ENCODE measurements at places on chromosomes 11 and 22. TPM values are rescaled to one million over a fixed set of nuclear protein-coding genes. Genes with fewer than 3 reads are reported as not detected.

DNA sequence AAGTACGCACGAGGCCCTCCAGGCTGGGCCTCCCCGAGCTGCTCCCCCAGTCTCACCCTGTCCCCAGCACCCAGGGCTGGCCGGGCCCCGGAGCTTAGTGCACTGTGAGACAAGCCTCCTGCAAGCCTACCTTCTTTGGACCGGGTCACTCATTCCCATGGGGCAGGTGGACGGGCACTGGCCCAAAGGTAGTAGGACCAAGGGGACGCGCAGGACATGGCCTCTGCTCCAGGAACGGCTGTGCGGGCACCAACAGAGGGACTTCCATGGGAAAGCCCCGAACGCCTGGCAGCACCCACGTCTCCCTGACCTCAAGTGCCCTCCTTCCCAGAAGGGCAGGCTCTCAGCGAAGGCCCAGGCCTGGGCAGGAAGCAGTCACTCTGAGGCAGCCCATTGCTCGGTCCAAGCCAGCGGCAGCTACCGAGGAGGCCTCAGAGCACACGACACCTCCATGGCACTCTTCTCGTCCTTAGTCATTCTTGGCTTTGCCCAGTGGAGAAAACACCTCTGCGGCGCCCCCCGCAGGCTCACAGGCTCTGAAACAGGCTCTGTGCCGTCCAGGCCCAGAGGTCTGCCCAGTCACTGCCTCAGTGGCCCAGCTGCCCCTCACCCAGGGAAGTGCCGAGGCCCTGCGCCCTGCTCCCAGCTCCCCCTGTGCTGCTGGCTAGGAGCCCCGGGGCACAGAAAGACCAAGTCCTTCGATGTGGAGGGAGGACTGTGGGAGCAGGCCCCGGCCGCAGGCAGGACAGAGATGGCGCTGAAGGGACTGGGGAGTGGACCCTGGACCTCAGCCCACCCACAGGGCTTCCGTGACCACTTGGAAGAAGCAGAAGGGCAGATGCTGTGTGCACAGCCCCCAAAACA, 3.8 kb downstream of the MOB2 start:
- DNase-seq, result no peak

- DNase-seq, result no peak
These were observed 63.3 kb upstream of the LARGE1 start for GRCh38 chr22:33983558-33983957.

DNA sequence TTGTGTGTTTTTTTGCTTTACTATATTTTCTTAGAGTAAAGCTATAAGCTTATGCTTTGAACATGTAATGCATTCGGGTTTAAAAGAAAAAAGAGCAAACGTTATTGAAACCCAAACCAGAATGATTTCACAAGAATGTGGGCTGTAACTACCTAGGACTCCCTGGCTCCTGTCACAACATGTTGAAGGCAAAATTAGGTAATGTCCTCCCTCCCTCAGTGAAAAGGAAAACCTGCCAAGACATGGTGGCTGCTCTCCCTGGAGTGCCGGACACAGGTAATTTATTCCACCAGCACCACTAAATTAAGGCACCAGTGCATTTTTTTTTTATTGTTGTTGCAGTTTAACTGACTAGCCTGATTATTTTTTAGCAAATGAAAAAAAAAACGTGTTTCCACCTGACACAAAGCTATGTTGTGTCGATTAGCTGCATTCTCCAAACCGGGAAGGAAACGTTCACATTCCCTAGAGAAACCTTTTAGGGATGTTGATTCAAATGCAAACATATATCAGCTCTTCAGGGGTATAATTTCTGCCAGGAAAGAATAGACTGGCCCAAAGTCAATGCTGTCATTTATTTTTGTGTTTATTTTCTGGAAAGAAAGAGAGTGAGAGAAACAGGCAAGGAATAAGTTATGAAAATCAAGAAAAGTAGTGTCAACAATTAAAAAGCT, 134.6 kb downstream of the CCDC34 start:
- no peak for DNase-seq

Gene LINC01488
- polyA plus RNA-seq, result 0.06 TPM
